ENCODE measurements at places on chromosomes 3 and 15.
A peak's percentile ranks its signal among the peaks of the same experiment; 100 is the strongest.

DNA sequence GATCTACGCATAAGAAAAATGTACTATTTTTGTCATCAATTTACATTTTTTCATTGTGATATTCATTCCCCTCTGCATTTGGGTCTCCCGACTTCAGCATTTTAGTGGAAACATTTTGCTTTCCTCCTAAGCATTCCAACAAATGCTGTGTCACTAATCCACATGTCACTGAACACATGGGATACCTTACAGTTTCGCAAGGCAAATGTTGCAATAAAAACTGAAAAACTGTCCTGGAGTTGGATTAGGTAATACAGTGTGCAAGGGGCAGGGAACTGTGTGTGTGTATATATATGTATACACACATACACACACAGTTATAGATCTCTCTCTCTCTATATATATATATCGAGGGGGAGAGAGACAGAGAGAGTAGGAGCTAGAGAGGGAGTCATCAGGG is 632.2 kb downstream of the MAGI1 start:
- DNase-seq, result peak; percentile 63

DNA sequence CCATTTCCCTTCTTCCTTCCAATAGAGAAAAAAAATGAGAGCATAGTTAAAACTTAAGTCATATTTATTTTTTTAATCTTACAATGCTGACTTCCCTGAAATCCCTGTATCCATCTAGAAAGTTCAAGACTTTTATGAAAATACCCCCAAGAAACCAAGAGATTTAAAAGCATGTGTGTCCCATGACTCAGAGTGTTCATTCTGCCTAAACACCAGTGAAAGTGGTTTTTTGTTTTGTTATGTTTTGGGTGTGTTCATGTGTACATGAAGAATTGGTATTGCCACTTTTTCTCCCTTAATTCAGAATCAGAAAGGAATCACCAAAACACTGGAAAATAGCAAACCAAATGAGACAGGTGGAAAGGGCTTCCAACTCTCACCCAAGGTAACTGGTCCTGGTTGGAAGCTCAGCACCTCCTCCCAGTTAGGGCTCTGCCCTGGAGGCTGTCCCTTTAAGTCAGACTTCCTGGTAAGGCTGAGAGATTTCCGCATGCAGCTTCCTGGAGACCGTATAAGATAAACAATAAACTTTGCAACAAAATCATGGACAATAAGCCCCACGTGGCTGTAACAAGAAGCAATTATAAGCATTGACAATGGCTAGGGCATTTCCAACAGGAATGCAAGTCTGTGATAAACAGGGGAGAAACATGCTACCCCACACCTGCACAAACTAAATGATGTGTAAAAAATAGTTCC is 121.9 kb upstream of the ARHGEF3 start:
- DNase-seq, result peak; percentile 90

- DNase-seq, result no peak
Measured at GRCh38 chr15:66733976-66734375, 31.9 kb downstream of the SMAD6 start.

GRCh38 chr15:90552162-90552928 is 22.6 kb downstream of the CRTC3 start:
- DNase-seq, result peak; percentile 57

- no peak for DNase-seq
Measured at GRCh38 chr15:91861223-91861622, 7.7 kb downstream of the SLCO3A1 start.

DNA sequence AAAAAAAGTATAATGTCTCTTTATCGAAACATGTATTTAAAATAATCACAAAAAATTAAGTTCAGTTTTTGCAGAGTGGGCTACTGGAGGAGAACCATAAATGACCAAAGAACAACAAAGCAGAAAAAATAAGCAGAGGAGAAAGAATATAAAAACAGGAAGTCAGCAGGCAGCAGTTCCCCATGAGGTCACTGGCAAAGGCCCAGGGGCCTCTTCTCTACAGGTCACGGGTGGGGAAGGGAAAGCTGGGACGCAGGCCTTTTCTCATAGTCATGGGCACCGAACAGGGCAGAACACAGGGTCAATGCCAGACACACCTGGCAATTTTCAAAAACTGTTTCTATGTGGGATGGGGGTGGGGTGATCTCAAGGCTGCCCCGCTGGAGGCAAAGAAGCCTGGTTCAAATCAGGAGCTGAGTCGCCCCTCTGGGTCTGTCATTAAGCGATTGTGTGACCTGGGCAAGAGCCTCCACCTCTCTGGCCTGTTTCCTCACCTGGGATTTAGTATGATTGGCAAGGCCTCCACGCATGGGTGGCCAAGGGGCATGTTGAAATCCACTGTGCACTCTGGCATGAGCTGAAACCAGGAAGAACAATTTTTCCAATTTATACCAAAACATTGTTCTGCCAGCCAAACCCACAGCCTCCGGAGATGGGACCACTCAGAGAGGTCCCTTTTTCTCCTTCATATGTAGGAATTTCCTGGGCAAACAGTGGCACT is 43.8 kb upstream of the UACA start:
- DNase-seq, result peak; percentile 57

GRCh38 chr3:148518520-148518919 is 179.2 kb upstream of the AGTR1 start:
- DNase-seq, result no peak

DNA sequence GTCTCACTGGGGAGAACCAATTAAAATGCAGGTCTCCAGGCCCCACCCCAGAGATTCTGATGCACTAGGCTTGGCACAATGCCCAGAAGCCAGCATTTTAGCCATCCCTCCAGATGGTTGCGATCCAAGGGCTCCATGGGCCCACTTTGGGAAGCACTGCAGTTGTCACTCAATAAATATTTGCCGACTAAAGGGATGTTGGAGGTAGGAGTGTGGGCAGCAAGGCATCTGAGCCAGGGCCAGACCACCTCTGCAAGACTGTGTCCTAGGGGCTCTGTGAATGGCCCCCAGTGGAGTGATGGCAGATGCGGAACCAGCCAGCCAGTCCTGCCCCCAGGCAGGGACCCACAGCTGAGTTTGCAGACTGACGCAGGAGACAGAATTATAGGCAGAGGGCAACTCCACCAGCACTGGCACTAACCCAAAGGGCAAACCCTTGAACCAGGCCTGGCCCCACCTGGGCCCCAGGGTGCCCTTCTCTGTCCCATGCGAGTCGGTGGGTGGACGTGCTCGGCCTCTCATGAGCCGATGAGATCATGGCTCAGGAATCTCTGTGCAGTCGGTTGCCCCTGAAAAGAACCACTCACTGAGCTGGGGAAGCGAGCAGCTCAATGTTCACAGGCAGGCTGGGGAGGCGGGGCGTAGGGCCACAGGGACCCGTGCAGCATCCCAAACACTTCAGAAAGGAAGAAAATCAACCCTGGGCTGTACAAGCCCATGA is 49.7 kb downstream of the SEMA5B start:
- peak; percentile 64 for DNase-seq

DNA sequence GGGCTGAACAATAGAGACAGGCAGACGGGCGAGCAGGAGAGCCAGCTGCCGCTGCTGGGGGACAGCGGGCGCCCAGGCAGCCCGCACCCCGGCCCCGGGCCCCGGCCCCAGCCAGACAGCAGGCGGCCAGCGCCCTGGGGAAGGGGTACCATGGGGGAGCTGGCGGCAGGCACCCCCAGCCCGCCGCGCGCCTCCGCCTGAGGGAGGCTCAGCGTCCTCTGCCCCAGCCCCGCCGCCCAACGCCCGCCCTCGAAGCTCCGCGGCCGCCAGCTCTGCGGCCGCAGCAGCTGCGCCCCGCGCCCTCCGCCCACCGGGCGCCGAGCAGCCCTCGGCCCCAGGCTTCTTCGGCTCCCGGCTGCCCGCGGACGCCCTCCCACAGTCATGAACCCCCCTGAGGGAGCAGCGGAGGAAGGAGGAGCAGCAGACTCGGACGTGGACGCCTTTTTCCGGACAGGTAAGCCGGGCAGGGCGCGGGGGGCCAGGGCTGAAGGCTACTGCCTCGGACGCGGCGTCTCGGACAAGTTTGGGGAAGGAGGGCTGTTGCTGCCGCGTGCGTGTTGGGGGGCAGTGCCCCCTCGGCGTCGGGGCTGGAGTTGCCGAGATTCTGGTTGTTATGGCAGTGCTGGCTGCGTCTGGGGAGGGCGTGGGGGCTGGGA is 41.6 kb upstream of the ROPN1 start:
- no peak for DNase-seq

DNA sequence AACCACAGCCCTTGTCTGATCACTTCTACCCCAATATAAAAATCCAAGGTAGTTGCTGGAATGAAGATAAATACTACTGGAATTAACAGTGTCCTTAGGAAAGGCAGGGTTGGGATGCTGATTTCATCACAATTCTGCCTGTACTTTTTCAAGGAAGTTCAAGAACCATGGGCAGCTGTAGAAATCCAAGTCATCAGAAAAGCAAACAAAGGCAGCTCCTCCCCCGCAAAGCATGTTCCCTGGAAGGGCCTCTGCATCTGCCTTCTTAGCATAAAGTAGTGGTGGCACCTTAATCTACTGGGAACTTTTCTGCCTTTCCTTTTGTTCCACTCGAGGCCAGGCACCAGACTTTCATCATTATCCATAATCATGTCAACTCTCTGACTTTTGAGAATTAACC is 54.4 kb downstream of the ERC2 start:
- peak; percentile 5 for DNase-seq

- no peak for DNase-seq
Measured at GRCh38 chr15:78237146-78237545, 2.8 kb upstream of the ACSBG1 start.

DNA sequence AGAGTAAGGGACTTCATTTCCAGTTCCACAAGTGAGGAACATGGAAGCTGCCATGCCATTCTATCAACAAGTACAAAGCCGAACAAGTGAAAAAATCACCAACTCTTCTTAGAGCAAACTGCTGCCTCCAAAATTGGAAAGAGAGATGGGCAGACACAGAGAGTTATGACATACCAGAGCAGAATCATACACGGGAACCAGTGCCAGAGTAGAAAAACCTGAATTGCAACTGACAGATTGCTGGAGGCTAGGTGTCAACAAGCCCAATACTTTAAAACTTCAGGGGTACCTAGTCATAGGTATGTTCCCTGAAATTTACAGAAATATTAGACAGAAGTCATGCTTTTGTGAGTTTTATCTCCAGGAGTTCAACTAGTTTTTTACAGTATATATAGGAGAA is 62.0 kb downstream of the TTBK2 start:
- no peak for DNase-seq

DNA sequence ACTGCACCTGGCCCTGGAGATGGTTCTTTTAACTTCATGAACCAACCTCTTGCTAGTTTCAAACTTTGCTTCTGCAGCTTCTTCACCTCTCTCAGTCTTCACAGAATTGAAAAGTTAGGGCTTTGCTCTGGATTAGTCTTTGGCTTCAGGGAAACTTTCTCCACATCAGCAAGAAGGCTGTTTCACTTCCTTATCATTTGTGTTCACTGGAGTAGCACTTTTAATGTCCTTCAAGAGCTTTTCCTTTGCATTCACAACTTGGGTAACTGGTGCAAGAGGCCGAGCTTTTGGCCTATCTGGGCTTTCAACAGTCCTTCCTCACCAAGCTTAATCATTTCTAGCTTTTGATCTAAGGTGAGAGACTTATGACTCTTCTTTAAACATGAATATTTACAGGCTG is 15.7 kb upstream of the TM2D3 start:
- DNase-seq, result no peak

- no peak for DNase-seq
Measured at GRCh38 chr15:38512901-38513300, 51.7 kb downstream of the RASGRP1 start.

DNA sequence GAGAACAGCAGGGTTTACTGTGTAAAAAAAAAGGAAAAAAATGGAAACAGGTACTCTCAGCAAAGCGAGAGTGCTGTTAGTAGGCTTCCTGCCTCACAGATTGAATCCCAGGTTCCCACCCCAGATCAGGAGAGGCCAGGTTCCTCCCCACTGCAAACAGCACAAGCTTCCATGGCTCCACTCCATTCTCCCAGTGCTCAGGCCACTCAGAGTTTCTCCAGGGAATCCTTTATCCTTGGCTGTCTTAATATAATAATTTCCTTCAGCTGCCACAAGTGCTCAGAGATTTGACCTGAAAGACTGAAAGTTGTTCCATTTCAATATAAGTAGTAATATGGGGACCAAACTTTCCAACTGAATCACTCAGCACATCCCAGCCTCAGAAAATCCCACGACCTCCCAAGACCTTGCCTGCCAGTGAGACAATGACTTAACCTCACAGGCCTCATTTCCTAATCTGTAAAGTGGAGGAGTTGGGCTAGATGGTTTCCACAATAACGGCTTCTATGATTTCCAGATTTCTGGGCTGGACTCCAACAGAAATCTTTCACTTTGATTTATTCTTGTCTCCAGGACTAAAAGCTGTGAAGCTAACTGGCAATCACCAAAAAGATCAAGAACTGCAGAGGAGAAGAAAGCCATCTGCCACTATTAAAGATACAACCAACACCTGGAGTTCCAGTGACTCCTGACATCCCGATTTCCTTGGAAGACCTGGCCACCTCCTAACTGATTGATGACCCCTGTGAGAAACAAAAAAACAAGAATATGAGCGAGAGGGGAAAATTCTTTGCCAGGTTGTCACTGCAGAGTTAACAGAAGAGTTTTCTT is 289.5 kb downstream of the NEK10 start:
- DNase-seq, result peak; percentile 62

DNA sequence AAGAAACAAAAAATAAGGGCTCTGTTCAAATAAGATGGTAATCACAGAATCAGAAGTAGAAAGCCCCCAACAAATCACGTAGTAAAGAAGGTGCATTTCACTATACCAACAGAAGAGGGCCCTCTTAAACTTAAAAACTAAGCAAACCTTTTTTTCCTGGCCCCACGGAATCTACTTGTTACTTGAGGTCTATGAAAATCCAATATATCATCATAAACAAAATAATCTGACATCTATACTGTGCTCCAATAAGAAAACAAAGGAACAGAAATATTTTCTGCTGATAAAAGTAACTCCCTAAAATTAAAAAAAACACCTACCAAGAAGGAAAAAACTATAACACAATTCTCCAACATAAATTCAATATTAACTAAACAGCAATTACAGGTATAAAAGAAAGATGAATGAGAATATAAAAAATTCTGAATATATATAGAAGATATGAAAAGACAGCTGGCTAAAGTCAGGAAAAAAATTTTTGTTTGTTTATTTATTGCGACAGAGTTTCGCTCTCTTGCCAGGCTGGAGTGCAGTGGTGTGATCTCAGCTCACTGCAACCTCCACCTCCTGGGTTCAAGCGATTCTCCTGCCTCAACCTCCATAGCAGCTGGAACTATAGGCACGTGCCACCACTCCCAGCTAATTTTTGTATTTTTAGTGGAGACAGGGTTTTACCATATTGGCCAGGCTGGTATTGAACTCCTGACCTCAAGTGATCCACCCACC is 81.8 kb downstream of the CLASP2 start:
- DNase-seq, result peak; percentile 85

DNA sequence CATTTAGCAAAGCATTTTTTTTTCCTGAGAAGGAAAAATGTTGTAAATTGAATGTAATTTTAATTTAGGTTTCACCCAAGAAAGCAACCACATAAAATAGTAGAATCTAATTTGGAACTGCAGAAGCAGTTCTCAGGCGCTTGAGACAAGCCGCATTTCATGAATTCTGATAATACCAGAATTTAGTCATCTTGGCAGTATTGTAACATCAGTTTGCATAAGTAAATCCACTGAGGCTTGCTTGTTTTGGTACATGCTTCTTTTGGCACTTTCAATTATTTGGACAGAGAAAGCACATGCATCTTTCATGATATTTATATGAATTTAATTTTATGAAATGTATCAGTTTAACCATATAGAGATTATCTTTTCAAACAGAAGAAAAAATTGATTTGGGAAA is 389.7 kb upstream of the ROBO1 start:
- DNase-seq, result peak; percentile 1

All from fibroblast of pulmonary artery (primary cell).